CD4-positive, alpha-beta T cell treated with Interleukin-4 for 4 hours (primary cell): ENCODE measurements at places on chromosomes 13 and 19.

DNA sequence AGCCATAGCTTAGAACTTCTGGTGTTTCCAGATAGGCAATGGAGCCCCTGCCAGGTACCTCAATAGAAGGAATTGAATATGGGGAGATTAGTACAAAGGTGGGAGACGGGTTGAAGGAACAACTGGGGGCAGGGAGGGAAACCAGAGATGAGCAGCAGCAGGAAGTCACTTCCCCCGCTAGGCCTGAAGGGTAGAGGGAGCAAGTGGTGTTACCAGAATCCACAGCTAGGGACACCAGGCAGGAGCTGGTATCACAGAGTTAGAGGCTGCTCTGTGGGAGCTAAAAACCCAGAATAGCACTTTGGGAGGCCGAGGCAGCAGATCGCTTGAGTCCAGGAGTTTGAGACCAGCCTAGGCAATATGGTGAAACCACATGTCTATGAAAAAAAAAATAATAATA, 15.3 kb upstream of the HNRNPUL1 start:
- no peak for DNase-seq

DNA sequence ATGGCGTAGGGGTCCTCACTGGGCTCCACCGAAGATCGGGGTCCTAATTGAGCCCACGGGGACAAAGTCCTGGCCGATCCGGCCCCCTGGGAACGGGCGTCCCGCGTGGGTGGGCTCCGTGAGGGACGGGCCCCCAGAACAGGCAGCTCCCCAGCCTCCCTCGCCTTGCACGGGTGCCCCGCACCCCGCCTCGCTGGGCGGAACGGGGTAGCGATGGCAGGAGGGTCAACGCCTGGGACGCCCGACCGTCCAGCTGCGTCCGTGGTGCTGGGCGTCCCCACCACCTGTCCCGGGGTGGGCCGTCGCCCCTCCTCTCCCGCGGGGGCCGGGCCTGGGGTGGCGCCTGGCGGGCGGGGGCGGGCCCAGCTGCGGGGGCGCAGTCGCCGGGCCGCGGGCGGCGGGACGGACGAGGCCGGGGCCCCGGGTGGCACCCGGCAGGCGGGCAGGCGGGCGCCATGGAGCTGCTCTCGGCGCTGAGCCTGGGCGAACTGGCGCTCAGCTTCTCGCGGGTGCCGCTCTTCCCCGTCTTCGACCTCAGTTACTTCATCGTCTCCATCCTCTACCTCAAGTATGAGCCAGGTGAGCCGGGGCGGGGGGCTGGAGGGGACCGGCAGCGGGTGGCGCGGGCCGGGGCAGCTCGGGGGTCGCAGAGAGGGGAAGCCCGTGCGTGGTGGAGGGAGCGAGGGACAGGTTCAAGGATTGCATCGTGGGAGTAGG, at the start of gene TMEM38A:
TMEM38A (plus strand) TSS at position 377 of the 717 bp plus-strand sequence; CDS start at position 456, 79 bp downstream.
- no peak for DNase-seq

DNA sequence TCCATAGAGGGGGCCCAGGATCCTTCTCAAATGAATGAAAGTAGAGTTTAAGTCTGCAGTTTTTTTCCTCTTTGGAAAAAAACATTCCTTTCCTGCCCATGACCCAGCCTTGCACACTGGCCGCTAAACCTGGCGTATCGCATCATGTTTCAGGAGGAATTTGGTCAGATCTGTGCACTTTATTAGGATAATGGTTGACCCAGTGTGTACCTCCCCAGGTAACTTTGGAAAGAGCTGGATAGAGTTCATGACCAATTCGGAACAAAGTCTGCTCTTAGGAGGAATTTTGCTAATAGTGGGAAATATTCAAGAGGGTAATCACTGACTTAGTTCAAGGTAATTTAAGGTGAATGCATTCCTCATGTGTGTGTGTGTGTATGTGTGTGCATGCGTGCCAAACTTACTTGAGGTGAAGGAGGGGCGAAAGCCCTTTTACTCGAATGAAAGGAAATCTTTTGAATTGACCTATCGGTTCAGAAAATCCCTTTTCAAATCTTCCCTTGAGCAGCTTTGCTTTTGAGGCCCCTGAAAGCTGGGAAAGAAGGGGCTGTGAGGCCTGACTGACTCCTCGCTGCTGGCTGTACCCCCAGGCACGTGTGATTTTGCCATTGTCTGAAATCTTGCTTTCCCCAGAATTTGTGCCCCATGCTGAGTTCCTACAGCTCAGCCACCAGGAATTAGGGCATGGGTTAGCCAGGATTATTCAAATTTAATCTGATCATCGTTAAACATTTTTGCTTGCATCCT, 46.3 kb downstream of the SIPA1L3 start:
- DNase-seq = no peak

- no peak for DNase-seq
Measured at GRCh38 chr19:30665449-30665848, 293.3 kb downstream of the ZNF536 start.

GRCh38 chr19:13597640-13598039, 91.4 kb upstream of the CACNA1A start:
- DNase-seq = peak; percentile 54

GRCh38 chr13:76825430-76825829, 60.8 kb downstream of the KCTD12 start:
- DNase-seq = no peak
